ENCODE measurements at places on chromosomes 13 and 19. TPM values are rescaled to one million over a fixed set of nuclear protein-coding genes. Genes with fewer than 3 reads are reported as not detected.
A peak's percentile ranks its signal among the peaks of the same experiment; 100 is the strongest.

GRCh38 chr13:101695870-101696516 is 243.5 kb downstream of the ITGBL1 start:
- H3K36me3 ChIP-seq = no peaks in the 10 kb centered on the region
- DNase-seq = no peak
- H3K27me3 ChIP-seq = no peaks in the 10 kb centered on the region
- H3K4me1 ChIP-seq = peaks cover 3% of the 10 kb centered on the region

- DNase-seq = no peak
- H3K4me3 ChIP-seq = no peak overlapping the region
- H3K4me1 ChIP-seq = no peaks in the 10 kb centered on the region
- no peak overlapping the region for H3K27ac ChIP-seq
- H3K36me3 ChIP-seq = peaks cover 25% of the 10 kb centered on the region
- H3K27me3 ChIP-seq = no peaks in the 10 kb centered on the region
Measured at GRCh38 chr19:4654437-4655361, 15.4 kb downstream of the TNFAIP8L1 start.

DNA sequence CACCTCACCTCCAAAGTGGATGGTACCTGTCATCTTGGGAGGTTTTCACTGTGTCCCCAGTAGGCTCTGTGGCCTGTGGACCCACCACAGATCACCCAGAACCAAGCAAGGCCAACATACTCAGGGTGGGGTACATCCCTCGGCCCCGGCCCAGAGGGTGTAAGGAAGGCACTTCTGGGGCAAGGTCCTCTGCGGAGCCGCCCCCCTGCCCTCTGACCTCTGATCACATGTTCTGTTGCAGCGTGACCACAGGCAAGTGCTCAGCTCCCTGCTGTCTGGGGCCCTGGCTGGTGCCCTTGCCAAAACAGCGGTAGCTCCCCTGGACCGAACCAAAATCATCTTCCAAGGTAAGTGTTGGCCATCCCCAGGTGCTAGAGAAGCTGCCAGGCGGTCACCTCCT is 36.7 kb downstream of the TMEM161A start:
- no peak for DNase-seq
- H3K36me3 ChIP-seq = peaks cover 9% of the 10 kb centered on the region
- no peaks in the 10 kb centered on the region for H3K27me3 ChIP-seq
- no peak overlapping the region for H3K27ac ChIP-seq
- no peak overlapping the region for H3K4me3 ChIP-seq

- H3K27ac ChIP-seq = no peak overlapping the region
- no peak for DNase-seq
- no peaks in the 10 kb centered on the region for H3K27me3 ChIP-seq
- H3K36me3 ChIP-seq = no peaks in the 10 kb centered on the region
- no peak overlapping the region for H3K4me3 ChIP-seq
Measured at GRCh38 chr13:51520524-51520923, 63.7 kb upstream of the WDFY2 start.

GRCh38 chr13:27023385-27024073 is 148.1 kb downstream of the USP12 start:
- no peaks in the 10 kb centered on the region for H3K4me1 ChIP-seq
- no peak overlapping the region for H3K27ac ChIP-seq
- no peak overlapping the region for H3K4me3 ChIP-seq
- no peaks in the 10 kb centered on the region for H3K27me3 ChIP-seq
- H3K36me3 ChIP-seq = no peaks in the 10 kb centered on the region

DNA sequence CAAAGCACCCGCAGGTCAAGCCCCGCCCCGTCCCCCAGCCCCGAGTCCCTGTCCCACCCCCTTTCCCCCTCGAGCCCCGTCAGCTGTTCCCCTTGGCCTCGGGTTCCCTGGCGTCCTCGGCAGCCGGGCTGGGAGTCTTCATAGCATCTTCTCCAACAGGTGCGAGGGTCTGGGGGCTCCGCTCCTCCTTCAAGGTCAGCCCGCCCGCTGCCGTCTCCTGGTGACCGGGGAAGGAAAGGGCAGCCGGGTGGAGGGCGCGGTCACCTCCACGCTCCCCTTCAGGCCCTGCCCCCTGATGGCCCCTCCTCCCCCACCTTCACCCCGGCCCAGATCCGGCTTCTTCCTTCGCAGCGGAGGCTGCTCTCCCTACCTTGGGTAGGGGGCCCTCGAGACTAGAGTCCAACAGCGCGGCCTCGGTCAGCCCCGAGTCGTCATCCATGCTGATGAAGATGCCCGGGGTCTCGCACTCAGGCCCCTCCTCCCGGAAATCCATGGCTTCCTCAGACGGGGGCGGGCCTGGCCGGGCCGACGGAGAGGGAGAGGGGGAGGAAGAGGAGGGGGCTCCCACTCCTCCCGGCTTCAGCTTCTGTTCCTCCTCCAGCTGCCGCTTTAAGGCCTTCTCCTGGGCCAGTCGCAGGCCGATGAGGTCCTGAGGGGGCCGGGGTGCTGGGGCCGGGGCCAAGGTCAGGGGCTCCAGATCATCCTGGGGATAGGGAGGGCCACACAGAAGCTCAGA is 541 bp upstream of the RSPH6A start:
- no peak for DNase-seq
- peak overlapping the region; percentile 63 for H3K4me3 ChIP-seq
- H3K36me3 ChIP-seq = peaks cover under 1% of the 10 kb centered on the region
- peak overlapping the region; percentile 22 for H3K27ac ChIP-seq
- no peaks in the 10 kb centered on the region for H3K4me1 ChIP-seq

DNA sequence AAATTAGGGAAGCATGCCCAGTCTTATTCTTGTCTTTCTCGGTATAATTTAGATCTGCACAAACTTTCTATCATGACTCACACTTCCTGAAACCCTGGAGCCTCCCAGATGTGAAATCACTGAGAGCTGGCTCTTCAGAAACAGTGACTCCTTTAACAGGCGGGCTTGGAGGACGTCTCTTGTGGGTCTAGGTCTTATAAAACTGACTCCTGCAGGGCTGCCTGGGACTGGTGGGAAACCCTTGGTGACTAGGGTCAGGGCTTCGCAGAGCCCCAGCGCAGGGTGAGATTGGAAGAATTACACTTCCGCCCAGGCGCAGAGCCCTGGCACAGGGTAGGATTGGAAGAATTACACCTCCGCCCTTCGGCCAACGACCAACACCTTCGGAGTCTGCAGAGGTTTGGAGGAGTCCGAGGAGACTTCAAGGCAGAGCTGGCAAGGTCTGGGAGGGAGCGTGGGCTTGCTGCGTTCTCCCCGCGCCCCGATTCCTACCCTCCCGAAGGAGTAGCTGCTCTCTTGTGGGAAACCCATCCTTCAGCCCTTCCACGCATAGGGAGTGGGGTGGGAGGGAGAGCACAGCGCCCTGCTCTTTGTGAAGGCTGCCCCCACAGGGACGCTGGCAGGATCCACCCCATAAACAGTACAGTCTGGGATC is 43.4 kb upstream of the MAP3K10 start:
- no peaks in the 10 kb centered on the region for H3K27me3 ChIP-seq
- no peak overlapping the region for H3K27ac ChIP-seq

- H3K4me3 ChIP-seq = no peak overlapping the region
- no peaks in the 10 kb centered on the region for H3K4me1 ChIP-seq
Measured at GRCh38 chr19:48418317-48419064, 25.0 kb downstream of the GRIN2D start.

DPF1 gene
- total RNA-seq = 0.85 TPM

GRCh38 chr13:91768746-91769145 is 370.3 kb downstream of the GPC5 start:
- no peaks in the 10 kb centered on the region for H3K4me1 ChIP-seq
- H3K27me3 ChIP-seq = no peaks in the 10 kb centered on the region
- no peak for DNase-seq
- H3K27ac ChIP-seq = no peak overlapping the region

- no peak overlapping the region for H3K4me3 ChIP-seq
- DNase-seq = no peak
- peaks cover 11% of the 10 kb centered on the region for H3K36me3 ChIP-seq
Measured at GRCh38 chr13:114286808-114287207, 5.4 kb downstream of the UPF3A start.

ZNF211 gene
- total RNA-seq = 12.5 TPM

RASIP1 gene
- total RNA-seq = 11.6 TPM

GRCh38 chr13:78609464-78610205 is 6.3 kb upstream of the POU4F1 start:
- no peak overlapping the region for H3K27ac ChIP-seq
- no peak for DNase-seq
- peaks cover 23% of the 10 kb centered on the region for H3K27me3 ChIP-seq
- H3K36me3 ChIP-seq = no peaks in the 10 kb centered on the region
- H3K4me1 ChIP-seq = peaks cover 21% of the 10 kb centered on the region
- H3K4me3 ChIP-seq = peak overlapping the region; percentile 73

DNA sequence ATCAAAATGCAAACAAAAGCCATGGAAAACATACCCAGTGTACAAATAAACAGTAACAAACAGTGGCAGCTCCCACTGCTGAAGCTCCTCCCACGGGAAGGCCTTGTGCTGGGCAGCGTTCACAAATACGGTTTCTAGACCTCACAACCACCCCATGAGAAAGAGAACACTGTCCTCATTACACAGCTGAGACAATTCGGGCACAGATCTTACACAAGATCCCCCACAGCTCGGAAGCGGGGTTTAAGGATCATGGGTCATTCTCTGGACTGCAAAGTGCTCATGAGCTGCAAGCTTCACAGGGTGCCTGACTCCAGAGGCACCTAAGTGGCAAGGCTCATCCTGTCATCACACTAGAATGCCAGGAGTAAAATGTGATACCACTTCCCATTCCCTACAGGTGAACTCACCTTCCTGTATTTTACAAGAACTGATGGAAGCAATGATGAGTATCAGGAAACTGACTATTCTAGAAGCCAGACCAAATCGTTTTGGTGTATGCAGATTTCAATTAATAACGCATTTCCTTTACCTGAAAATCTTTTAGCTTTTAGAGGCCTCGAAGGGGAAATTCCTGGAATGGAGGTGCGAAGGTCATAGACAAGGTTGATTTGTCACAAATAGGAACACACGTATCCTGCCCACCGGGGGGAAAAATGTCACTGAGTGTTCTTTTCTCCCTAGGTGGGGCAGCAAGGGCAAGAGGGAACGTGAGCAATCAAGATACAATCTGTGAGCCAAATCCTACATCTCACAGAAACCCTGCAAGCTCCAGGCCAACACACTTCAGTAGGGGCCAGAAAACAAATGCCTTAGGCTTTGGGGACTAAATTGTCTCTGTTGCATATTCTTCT is 41.2 kb downstream of the STK24 start:
- H3K27ac ChIP-seq = no peak overlapping the region
- H3K36me3 ChIP-seq = no peaks in the 10 kb centered on the region
- H3K27me3 ChIP-seq = no peaks in the 10 kb centered on the region
- H3K4me1 ChIP-seq = peaks cover under 1% of the 10 kb centered on the region
- no peak for DNase-seq
- H3K4me3 ChIP-seq = no peak overlapping the region

GRCh38 chr19:44552324-44552723 is 22.8 kb upstream of the CEACAM20 start:
- H3K4me3 ChIP-seq = no peak overlapping the region
- no peaks in the 10 kb centered on the region for H3K36me3 ChIP-seq
- no peaks in the 10 kb centered on the region for H3K27me3 ChIP-seq
- no peaks in the 10 kb centered on the region for H3K4me1 ChIP-seq
- H3K27ac ChIP-seq = no peak overlapping the region
- DNase-seq = no peak

- no peaks in the 10 kb centered on the region for H3K36me3 ChIP-seq
- no peak overlapping the region for H3K27ac ChIP-seq
- DNase-seq = no peak
- H3K27me3 ChIP-seq = no peaks in the 10 kb centered on the region
- H3K4me1 ChIP-seq = no peaks in the 10 kb centered on the region
- no peak overlapping the region for H3K4me3 ChIP-seq
Measured at GRCh38 chr19:33580026-33580644, 41.6 kb upstream of the CHST8 start.

DNA sequence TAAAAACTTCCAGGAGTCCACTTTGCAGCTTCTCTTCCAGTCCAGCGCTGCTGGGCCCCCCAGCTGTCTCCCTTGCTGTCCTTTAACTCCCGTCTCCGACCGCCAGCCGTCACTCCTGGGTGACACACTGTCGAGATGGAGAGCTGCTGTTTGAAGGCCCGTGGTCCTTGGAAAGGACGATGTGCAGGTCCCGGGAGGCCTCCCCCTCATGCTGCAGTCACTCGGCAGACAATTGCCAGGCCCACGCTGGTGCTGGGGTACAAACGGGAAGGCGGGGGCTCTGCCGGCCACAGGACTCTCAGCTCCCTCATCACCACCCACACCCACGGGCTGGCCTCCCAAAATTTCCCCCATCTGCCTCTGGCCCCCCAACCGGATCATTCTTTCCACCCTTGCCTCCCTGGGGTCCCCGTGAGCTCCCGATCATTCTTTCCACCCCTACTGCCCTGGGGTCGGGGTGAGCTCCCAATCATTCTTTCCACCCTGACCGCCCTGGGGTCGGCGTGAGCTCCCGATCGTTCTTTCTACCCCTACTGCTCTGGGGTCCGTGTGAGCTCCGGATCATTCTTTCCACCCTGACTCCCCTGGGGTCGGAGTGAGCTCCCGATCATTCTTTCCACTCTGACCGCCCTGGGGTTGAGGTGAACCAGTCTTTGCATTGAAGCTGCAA is 16.0 kb upstream of the ZNF554 start:
- no peaks in the 10 kb centered on the region for H3K27me3 ChIP-seq
- no peak overlapping the region for H3K27ac ChIP-seq
- no peak overlapping the region for H3K4me3 ChIP-seq

APOC4 gene
- not detected for total RNA-seq

CCDC70 gene
- not detected for total RNA-seq

- H3K4me3 ChIP-seq = no peak overlapping the region
- DNase-seq = no peak
- no peaks in the 10 kb centered on the region for H3K27me3 ChIP-seq
- no peaks in the 10 kb centered on the region for H3K4me1 ChIP-seq
- no peaks in the 10 kb centered on the region for H3K36me3 ChIP-seq
Measured at GRCh38 chr13:34719060-34719875, 222.8 kb upstream of the NBEA start.

DNA sequence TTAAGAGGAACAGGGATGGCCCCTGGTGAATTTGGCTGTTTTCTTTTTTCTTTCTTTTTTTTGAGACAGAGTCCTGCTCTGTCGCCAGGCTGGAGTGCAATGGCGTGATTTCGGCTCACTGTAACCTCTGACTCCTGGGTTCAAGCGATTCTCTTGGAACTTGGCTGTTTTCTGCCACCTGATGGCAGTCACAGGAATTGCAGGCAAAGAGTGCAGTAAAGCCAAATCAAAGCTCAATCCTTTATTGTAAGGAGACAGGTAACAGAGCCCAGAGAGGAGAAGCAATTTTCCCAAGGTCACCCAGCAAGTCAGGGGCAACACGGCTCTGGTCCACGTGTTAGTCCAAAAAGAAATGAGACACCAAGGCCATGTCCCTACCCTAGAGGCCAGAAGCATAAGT is 6.2 kb downstream of the TINCR start:
- DNase-seq = no peak
- no peak overlapping the region for H3K27ac ChIP-seq
- H3K4me1 ChIP-seq = no peaks in the 10 kb centered on the region
- no peak overlapping the region for H3K4me3 ChIP-seq
- H3K36me3 ChIP-seq = no peaks in the 10 kb centered on the region

DZIP1 gene
- total RNA-seq = 24.5 TPM

DNA sequence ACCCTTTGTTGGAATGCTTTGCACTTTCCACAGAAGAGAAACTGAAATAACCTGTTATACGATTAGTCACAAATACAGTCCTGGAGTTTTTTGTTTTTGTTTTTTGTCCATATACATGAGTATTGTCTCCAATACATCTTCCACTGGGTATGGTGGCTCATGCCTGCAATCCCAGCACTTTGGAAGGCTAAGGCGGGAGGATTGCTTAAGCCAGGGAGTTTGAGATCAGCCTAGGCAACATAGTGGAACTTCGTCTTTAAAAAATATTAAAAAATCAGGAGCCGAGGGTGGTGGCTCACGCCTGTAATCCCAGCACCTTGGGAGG is 25.0 kb downstream of the AP2S1 start:
- no peaks in the 10 kb centered on the region for H3K27me3 ChIP-seq
- no peaks in the 10 kb centered on the region for H3K4me1 ChIP-seq
- no peak overlapping the region for H3K27ac ChIP-seq

GRCh38 chr13:98526182-98526512 is 50.8 kb downstream of the STK24 start:
- no peaks in the 10 kb centered on the region for H3K27me3 ChIP-seq
- no peak overlapping the region for H3K27ac ChIP-seq
- H3K4me1 ChIP-seq = peaks cover 23% of the 10 kb centered on the region

CXCL17 gene
- total RNA-seq = 1.6 TPM

Measured in thoracic aorta (tissue), 2 donors.